ENCODE measurements at places on chromosomes 3 and 15.

DNA sequence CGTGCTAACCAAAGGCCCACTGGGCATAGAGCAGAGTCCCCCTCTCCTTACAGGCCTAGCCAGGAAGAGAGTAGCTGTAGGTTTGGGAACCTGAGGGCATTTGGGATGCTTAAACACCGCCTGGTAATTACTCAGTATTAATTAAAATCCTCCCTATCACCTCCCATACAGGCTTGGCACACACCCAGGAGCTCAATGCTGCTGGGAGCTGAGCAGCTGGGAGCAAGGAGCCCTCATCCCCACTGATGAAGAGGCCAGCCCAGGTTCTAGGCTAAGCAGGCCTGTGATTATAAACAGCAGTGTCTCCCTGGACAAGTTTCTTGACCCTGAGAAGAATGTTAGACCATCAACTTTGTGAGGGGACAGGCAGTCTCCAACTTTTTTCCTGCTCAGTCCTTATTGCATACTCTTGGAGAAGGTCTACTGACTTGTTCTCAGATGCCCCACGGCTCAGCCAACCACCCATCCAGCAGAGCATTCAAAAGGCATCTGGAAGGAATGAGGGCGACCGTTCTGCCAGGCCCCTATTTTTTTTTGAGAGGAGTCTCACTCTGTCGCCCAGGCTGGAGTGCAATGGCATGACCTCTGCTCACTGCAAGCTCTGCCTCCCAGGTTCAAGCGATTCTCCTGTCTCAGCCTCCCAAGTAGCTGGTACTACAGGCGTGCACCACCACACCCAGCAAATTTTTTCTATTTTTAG, 1.3 kb upstream of the PRKAR2A start:
- no peak for DNase-seq

DNA sequence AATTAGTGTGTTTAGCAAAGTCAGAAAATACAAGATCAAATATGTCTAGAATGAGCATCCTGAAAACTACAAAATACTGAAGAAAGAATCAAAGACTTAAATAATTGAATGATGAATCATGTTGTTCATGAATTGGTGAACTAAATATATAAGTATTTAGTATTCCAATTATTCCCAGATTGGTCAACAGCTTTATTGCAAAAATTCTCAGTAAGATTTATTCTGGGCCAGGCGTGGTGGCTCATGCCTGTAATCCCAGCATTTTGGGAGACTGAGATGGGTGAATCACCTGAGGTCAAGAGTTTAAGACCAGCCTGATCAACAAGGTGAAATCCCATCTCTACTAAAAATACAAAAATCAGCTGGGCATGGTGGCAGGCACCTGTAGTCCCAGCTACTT, 250.0 kb upstream of the NECTIN3 start:
- DNase-seq, result no peak

- DNase-seq, result no peak
Measured at GRCh38 chr3:197847866-197848401, 56.9 kb downstream of the LRCH3 start.

GRCh38 chr3:169940470-169941181, 26.0 kb upstream of the SEC62 start:
- DNase-seq, result no peak

DNA sequence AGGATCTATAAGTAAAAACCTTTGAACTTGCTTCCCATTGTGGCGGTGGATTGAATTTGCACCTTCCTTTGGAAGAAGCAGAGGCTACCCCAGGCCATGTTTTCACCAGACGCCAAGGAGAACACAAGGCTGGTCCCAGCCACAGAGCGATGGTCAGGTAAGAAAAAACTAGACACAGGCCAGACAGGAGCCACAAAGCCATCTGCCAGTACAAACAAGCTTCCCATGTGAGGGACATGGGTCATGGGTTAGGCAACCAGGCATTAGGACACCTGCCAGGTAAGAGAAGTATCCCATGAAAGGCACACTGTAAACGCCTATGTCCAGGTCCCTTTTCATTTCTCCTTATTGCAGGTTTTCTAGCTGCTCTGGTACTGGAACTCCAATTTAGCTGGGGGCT, 190.2 kb downstream of the KLF13 start:
- no peak for DNase-seq

DNA sequence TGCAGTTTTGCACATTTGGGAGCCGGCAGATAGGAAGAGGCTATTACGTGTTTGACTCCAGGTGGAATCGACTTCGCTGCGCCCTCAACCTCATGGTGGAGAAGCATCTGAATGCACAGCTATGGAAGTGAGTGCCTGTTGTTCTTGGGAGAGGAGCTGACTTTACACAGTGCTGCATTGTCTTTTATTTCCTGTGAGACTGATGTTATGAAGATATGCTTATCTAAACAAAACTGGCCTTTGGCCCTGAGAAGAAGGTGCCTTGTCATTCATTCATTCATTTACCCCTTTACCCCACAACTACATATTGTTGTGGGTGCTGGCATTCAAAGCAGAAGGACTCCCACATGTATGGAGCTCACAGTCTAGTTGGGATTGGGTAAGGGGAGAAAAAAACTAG, 32.6 kb downstream of the PSMD6 start:
- DNase-seq, result no peak

GRCh38 chr15:100863075-100863795, 16.4 kb upstream of the ALDH1A3 start:
- no peak for DNase-seq

- no peak for DNase-seq
Measured at GRCh38 chr15:25716414-25717126, 146.6 kb downstream of the ATP10A start.

GRCh38 chr3:123008840-123009239, 18.7 kb downstream of the SEMA5B start:
- DNase-seq, result no peak

Measured in activated T-helper 1 cell treated with Interleukin-2 at 50 U/mL for 16 hours (primary cell).